ENCODE measurements at places on chromosomes 6 and 20.
A peak's percentile ranks its signal among the peaks of the same experiment; 100 is the strongest.

DNA sequence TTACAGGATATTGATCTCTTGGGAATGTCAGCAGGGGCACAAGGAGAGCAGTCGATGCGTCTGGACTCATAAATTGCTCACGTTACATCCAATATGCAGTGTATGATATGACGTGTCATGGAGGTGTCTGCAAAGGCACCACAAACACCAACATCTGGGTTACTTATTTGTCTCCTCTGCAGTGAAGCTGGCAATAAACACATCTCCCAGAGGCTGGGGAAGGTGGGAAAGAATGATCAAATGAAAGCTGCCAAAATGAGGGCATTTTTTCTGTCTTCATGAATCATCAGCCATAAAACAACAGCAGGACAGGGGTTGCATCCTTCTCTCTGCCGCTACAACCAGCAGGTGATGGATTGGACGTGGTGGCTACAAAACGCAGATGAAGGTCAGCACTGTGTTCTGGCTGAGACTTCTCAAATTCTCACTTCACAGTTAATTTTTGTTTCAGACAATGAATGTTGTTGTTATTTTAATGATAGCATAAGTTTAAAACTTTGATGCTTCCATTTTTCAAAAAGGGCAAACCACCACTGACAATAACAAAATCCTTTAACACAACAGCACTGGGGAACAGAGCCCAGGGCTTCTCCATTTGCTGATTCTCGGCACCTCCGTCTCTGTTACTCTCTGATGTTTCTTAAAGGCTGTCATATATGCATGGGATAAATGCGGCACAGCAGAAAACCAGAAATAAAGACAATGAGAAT, 47.5 kb downstream of the ERMARD start:
- no peak for DNase-seq

DNA sequence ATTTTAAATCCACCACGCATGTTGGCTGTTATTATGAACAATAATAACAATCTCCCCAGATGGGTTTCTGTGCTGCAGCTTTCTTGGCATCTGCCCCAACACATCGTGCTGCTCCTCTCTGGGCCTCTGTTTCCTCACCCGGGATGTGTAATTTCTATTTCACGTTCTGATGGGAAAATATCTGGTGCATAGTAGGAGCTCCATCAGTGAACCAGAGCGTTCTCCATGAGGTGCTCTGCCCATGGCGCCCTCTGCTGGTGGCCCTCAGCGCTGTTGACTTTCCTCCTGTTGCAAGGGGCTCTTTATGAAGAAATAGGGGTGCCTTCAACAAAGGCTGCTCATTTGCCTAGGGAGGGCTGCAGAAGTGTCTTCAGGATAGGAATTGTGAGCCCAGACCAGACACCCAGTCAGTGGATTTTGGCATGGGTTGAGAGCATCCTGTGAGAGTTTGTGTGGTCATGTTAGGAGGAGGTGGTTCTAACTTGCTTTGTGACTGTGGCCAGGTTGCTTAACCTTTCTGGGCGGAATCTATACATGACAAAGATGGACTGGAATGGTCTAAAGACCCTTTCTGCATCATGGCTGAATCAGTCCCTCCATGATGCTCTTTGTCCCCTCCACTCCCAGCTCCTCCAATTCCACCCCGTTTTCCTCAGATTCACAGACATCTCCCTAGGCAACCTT, 8.1 kb downstream of the SCRT2 start:
- DNase-seq = no peak

DNA sequence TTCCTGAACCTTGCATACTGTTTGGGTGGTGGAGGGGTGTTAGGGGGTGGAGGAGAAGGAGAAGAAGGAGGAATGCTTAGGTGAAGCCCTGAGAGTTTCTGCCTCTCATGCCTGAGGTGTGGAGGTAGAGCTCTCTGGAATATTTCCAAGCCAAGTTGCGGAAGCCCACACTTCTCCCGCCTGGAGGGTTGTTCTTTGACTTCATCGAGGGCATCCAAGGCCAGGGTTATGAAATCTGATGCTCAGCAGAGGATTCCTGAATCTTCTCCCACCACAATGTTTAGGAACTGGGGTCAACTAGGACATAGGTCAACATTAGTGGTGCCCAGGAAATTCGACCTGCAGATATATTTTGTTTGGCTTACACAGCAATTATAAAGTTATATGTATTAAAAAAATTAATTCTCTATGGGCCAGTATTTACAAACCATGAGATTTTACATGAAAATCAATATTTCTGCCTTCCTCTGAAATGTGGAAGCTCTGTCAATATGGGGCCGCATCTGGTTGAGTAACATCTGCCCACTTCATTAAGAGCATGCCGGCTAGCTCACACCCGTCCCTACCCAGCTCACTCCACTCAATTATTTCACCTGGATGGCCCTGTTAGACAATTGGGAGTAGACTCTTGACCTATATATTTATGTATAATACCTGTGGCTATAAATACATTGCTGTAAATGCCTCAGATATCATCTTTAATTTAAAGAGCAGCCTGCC, 257.1 kb upstream of the ZFP64 start:
- no peak for DNase-seq

- no peak for DNase-seq
Observed at GRCh38 chr6:138194287-138194686, 24.0 kb downstream of the PBOV1 start.

DNA sequence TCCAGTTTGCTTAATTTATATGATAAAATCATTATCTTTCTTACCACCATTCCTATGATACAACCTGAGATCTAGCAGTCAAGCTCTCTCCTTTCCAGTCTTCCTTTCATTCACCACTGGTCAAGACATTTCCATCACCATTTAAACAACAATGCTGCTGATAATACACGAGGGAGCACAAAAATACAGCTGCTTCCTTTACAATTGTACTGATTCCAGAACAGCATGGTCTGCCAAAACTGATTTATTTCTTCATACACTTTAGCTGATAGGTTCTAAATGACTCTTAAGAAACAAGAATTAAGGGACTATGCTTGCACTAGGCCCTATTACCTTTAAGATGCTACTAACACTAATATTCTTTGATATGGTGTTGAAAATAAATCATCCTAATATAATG, 65.0 kb downstream of the EPM2A start:
- DNase-seq = no peak

GRCh38 chr6:118932421-118932820, 2.5 kb downstream of the MCM9 start:
- DNase-seq = no peak

- DNase-seq = peak; percentile 86
Observed at GRCh38 chr6:3063733-3064700, 4.3 kb upstream of the RIPK1 start.

DNA sequence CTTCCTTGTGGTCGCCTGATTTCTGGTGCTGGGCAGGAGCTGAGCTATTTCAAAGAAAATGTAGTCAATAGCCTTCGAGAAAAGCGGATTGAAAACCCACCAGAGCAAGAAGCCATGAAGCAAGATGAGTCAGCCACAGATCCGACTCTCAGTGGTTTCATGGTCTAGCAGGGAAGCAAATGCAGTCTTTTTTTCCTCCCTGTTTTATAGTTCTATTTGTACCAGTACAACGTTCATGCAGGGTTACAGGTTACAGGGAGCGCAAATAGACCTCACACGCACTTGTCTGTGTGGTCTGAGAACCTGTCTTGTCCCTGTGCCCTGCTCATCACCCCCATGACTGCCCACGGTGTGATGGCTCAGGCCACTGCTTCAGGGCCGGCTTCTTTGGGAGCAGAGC, 309.8 kb upstream of the SUPT3H start:
- no peak for DNase-seq

- no peak for DNase-seq
Observed at GRCh38 chr6:24927277-24927955, 8.3 kb downstream of the RIPOR2 start.

DNA sequence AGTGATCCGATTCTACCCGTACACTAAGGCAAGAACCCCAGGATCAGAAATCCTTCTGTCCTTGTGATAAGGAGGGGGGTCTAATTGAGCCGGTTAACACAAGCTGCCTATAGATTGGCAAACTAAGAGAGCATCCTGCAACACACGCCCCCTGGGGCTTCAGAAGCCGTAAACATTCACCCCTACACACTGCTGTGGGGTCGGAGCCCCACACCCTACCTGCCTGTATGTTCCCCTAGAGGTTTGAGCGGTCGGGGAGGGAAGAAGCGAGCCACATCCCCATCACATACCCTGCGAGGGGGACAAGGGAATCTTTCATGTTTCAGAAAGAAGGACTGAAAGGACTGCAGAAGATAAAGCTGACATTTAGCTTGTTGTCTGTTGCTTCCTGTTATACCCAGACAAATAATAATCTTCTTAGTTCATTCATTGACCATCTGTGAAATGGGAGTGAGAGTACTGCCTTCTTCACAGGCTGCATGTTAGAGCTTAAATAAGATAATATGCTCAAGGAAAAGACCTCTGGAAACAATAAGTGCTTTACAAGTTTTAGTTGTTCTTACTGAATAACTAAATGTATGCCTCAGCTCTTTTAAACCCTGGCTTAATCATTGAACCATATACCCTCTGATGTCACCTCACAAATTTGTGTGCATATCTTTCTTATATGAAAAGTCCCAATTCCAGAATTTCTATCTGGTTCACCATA, 74.2 kb upstream of the RNF217 start:
- DNase-seq = no peak

GRCh38 chr6:126477678-126478077, 137.8 kb downstream of the CENPW start:
- DNase-seq = no peak

GRCh38 chr6:166009385-166010031, 158.1 kb downstream of the TBXT start:
- DNase-seq = no peak

GRCh38 chr20:47262365-47263013, 94.0 kb downstream of the ZMYND8 start:
- no peak for DNase-seq

- no peak for DNase-seq
Observed at GRCh38 chr20:46137816-46138215, 19.7 kb downstream of the CD40 start.

- DNase-seq = no peak
Observed at GRCh38 chr6:143843677-143843999, 500 bp downstream of the LTV1 start.

DNA sequence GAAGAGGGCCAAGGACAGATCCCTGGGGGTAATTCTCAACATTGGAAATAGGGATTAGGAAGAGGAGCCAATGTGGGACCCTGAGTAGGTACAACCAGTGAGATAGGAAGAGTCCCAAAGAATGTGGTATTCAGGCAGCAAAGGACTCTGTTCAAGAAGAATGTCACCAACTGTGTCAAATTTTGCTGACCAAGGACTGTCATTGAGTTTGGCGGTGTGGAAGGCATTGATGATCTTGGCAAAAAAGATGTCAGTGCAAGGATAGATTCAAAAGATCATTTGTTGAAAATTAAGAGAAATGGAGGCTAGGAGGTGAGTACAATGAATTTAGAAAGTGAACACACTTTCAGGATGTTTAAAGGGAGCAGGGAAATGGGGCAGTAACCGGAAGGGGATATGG, 82.4 kb upstream of the SUPT3H start:
- no peak for DNase-seq
